ENCODE measurements at places on chromosomes 7 and 10.

DNA sequence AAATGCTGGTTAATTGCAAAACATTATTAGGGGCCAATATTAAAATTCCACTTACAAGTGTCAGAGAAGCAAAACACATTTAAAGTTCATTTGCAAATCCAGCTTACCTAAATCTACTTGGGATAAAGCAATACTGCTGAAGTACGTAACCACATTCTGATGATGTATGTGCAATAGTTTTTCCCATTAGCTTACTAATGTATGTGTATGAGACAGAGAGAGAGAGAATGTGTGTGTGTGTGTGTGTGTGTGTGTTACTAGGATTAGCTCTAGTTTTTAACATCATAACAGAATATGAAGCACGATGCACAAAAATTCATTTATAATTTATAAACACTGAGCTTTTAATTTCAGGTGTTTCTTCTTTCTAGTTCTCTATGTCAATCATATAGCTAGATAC lies 1074.2 kb upstream of the C7orf33 start:
- no peak for DNase-seq

GRCh38 chr7:30510124-30511075 lies 5.8 kb upstream of the GGCT start:
- DNase-seq, result no peak

DNA sequence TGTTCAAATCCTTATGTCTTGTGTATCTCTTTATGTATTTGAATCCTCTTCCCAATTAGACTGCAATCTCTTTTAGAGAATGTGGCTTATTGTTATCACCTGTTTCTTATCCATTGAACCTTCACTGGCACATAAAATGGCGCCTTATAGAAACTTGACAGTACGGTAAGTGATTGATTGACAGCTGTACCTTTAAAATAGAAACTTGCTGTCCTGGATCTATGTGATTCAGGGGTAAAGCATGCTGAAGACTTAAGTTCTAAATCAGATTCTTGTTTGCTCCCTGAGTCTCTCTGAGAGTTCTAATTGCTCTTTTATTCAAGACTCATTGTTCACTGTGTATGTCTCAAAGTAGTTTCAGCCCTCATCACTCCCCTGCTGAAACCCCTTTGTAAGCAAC lies 91.3 kb downstream of the CACNB2 start:
- DNase-seq, result no peak

GRCh38 chr10:69800109-69800508 lies 1.6 kb upstream of the COL13A1 start:
- no peak for DNase-seq

GRCh38 chr7:26648554-26648953 lies 215.8 kb downstream of the SKAP2 start:
- no peak for DNase-seq

DNA sequence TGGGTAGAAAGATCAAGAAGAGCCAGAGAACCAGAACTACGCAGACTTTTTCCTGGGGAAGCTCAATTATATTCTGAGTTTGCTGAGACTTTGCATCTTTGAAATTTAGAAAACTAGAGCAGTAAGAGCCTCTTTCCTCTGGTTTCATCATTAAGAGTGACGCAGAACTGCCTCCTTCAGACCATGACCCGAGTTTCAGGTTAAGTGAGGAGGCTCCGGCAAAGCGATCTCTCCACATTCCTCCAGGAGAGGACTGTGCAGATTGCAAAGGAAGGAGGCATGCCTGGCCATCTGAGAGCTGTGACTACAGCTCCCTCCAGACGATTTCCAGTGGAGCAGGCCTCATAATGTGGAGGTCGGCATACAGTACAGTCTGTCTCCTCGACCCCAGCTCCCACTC lies 115.8 kb upstream of the LANCL2 start:
- DNase-seq, result no peak

GRCh38 chr7:157397731-157398691 lies 61.2 kb downstream of the DNAJB6 start:
- peak; percentile 74 for DNase-seq

GRCh38 chr7:16978358-16979244 lies 96.8 kb upstream of the AGR3 start:
- no peak for DNase-seq

- DNase-seq, result no peak
Measured at GRCh38 chr7:155138204-155138603, 68.1 kb downstream of the HTR5A start.

GRCh38 chr7:120394595-120394994 lies 121.6 kb downstream of the KCND2 start:
- no peak for DNase-seq

GRCh38 chr7:83806538-83806937 lies 157.6 kb upstream of the SEMA3E start:
- no peak for DNase-seq

GRCh38 chr10:63711867-63712716 lies 190.9 kb downstream of the REEP3 start:
- DNase-seq, result peak; percentile 94
